ENCODE measurements at places on chromosomes 2 and 18.

DNA sequence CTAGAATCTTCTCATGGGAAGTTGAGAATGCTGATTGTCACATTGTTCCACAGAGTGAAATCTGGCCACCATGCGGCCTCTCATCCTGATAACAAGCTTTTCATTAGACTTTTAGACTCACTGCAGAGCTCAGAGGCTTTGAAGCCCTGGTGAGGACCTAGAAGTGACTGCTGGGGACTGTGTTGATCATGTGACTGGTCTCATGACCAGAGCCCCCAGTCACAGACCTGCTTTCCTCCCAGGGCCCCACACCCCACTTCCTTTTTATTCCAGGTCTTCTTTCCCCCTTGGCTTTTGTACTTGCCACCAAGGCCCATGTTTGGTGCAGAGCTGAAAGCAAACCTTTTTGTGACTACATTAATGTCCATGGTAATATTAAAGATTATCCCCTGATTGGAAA is 45.2 kb downstream of the PRKCE start:
- no peak for DNase-seq

- no peak for DNase-seq
Observed at GRCh38 chr2:75065402-75066008, 107.1 kb downstream of the POLE4 start.

DNA sequence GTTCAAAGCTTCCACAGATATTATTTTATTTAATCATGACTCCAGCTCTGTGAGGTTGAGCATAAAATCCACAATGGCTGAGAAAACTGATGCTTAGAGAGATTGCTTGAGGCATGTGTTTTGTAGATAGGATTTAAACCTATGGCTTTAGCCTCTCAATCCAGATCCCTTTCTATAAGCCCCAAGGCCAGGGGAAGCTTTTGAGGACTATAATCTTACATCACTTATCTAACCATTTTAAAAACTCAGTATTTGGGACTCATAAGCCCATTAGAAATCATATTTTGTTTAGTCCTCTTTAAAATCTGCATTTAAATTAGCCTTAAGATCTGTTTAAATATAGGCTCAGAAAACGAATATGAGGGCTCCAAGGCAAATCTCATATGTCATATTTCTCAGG is 135.4 kb upstream of the SERPINE2 start:
- no peak for DNase-seq

GRCh38 chr18:12774982-12775381 is 72.1 kb downstream of the PSMG2 start:
- DNase-seq, result peak; percentile 8

Measured in naive thymus-derived CD8-positive, alpha-beta T cell (primary cell).